ENCODE measurements at places on chromosomes 12 and 14.

DNA sequence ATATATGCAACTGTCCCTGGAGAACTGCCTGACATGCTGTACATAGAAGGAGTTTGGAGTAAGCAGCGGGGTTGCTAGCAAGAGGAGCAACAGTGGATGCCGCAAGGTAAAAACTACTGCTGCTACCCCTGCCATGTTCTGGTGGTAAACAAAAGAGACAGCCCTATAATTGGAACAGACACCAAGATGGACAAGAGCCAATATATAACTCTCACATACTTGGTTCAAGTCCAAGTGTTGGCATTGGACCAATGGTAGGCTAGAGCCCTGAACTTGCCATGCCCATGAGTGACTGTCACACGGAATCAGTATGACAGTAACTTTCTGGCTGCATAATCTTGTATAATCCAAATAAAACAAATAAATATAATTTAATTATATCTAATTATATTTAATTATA, 13.7 kb downstream of the ATXN7L3B start:
- no peak for DNase-seq

GRCh38 chr14:23070262-23071129, 13.2 kb upstream of the CDH24 start:
- DNase-seq, result no peak

DNA sequence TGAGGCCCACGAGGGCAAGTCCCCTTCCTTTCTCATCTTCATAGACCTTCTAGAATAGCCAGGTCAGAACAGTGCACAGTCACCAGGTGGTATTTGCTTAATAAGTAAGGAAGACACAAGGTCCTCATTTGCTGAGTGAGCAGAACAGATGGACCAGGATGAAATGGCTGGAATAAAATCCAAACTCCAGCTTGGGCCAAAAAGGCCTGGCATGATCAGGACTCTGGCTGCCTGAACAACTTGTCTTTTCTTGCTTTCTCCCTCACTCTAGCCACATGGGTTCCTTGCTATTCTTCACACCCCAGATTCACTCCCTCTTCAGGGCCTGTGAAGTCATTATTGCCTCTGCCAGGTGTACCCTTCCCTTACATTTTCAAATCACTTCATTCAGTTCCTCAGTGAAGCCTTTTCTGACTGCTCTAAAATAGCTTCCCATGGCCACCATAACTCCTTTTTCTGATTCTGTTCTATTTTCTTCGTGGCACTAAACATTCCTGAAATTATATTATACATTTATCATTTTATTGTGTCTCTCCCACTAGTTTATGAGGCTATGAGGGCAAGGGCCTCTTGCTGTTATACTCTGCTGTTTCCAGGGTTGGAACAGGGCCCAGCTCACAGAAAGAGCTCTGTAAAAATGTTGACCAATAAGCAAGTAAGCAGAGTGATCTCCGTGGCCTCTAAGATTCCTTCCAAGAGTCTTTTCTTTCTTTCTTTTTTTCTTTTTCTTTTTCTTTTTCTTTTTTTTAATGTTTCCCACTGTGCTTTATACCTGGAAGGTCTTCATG, 150.8 kb downstream of the TTC8 start:
- DNase-seq, result no peak

DNA sequence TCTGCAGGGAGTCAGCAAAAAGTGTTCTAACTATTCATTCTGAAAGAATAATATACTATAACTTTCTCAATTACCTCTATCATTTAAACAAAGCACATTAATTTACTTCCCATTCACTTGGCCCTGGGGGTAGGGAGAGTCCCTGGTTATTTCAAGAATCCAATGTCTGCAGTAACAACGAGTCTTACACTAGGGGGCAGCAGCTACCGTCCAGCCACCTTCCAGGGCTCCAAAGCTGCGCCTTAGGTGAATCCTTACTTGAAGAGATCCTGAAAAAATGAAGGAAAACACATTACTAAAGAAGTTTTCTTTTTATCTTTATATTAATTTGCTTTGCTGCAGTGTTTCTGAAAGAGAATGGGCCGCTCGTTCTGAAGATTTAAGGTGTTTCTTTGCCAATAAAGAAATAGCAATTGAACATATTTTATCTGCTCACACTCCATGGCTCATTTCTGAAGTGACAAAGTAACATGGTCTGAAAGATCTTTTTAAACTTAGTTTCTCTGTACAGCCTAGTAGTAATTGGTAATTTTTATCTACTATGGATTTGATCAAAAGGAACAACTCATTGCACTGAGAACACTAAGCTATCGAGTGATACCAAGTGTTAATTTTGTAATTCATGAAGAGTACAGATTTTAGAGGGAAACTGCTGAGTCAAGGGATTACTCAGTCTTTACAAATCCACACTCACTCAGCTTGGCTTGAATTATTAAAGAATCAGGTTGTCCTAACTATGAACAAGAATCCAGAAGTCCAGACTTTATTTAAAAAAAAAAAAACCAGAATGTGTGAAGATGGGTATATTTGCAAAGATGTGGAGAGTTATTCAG, 27.6 kb downstream of the BHLHE41 start:
- no peak for DNase-seq

DNA sequence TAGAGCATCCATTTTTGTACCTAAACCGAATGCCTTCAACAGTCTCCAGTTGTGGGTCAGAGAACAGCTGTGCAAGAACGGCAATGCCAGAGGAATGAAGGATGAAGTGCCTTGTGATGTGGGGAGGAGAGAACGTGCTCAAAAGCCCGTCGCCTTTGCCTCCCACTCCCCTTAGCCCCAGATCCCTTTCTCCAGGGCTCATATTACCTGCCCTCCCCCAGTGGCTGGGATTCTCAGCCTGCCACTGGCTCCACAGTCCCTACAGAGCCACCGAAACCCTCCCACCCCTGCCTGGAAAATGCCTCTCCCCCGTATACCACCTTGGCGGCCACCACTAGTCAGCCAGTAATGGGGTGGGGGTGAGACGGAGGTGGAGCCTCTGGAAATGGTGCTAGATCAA, 158.5 kb downstream of the ZFP36L1 start:
- DNase-seq, result no peak

- no peak for DNase-seq
Measured at GRCh38 chr14:104106471-104106991, 21.0 kb downstream of the ASPG start.

Data from RWPE2 (cell line).